ENCODE measurements at places on chromosomes 6 and 20.
A peak's percentile ranks its signal among the peaks of the same experiment; 100 is the strongest.

DNA sequence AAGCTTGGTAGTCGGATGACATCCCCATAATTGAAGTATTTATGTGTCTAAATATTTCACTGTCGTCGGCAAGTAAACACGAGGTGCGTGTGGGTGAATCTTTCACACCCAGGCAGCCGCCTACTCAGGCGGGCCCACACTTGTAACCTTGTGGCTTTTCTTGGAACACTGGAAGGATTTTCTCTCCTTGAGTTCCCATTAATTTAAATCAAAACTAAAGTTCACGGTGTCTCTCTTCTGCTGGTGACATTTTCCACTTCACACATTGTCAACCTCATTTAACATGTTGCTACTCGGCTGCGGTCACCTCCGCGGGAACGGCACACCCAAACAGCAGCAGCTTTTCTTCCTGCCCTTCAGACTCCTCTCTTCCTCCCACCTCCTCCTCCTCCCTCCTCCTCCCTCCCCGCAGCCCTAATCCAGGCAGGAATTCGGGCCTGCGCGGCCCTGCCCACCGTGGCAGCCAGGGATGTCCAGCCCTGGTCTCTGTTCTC lies 336.6 kb downstream of the QKI start:
- no peak for DNase-seq

DNA sequence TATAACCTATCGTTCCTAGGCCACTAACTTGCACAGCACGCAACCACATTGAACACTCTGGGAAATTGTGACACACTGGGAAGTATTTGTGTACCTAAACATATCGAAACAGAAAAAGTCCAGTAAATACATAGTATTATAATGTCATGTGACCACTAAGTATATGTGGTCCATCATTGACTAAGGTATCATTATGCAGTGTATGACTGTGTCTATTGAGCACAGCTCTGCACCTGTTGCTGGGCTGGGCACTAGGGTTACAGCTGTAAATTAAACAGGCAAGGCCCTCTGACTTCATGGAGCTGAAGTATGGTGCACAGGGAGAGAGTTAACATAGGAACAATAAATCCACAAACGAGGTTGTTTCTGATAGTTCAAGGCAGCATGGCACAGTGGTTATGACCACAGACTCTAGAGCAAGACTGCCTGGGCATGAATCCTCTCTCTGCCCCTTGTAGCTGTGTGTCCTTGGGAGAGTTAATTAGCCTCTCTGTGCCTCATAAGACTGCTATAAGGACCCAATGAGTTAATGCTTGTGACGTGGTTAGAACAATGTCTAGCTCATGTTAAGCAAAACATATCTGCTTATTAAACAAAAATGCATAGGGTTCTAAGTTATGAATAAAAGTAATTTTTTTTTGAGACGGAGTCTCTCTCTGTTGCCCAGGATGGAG lies 10.6 kb downstream of the BCAS1 start:
- DNase-seq: no peak

- no peak for DNase-seq
Observed at GRCh38 chr6:73644030-73644429, 9.8 kb downstream of the SLC17A5 start.

DNA sequence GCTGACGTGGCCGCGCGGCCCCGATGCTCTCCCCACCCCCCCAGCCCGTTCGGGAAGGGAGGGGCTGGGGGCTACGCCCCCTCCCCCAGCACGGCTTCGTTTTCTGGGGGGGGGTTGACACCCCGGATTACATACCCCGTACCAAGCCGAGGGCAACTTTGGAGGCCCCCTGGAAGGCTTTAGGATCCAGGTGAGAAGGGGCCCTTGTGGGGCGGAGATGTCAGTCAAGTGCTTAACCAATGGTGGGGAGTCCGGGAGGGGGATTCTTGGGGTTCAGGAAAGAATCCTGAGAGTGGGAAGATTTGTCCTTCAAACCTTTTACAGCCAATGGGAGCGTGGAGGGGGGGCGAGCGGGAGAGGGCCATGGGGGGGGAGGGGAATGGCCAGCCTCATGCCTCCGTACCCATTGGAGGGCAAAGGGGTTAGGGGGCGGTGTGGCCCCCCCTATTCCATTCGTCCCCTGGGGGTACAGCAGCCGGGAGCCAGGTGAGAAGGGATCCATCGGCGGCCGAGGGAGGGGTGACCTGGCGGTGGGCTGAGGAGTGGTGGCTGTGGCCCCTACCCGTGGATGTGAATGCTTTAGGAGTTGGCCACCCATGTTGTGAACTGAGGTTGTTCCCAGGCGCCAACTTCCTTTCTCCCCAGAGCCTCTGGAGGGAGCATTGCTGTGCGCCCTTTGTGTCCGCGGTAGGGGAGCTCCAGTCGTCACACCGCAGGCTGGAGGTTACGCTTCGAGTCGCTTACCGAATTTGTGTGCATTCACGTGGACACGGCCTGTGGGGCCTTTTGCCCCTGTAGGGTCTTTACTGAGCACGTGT lies 682 bp downstream of the BRD2 start:
- peak; percentile 87 for DNase-seq
